Ureter (tissue), 1 donor: ENCODE measurements at places on chromosomes 7 and 10. TPM values are rescaled to one million over a fixed set of nuclear protein-coding genes. Genes with fewer than 3 reads are reported as not detected.

GRCh38 chr7:453597-454306, 65.9 kb downstream of the PDGFA start:
- DNase-seq: no peak

GRCh38 chr7:1569016-1569415, 816 bp downstream of the PSMG3 start:
- DNase-seq: no peak

DNA sequence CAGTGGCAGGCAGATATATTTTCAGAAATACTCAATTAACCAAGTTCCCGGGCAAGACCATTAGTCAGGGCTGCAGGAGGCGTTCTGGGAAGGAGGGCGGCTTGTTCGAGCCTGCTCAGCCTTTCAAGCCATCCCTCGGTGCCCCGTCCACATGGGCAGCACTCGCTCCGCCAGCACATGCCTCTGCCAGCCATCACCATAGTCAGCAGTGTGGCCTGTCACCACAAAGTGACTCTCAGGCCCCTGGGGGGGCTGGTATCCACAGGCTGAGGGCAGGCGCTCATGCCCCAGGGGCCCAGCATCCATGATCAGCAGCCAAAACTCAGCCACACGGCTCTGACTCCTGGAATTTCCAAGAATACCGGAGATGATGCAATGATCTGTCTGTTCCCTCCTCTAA, 81.9 kb downstream of the CHST15 start:
- DNase-seq: no peak

DNA sequence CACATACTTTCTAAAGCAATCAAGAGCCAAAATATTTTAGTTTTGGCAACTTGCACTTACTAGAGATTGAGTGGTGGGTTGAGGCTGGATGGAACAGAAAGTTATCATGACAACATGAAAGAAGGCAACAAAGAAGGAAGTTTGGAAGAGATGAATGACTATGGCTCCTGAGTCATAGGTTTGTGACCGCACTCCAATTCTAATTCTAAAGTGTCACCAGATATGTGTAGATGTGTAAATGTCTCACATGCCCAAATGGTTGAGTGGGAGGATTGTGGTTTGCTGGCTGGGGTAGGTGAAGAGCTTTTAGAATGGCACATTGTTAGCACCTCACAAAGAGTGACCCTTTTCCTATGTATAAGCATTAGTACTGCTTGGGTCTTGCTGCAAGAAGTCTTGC, 20.2 kb downstream of the TAS2R16 start:
- no peak for DNase-seq

GRCh38 chr10:50937230-50937907, 51.9 kb upstream of the A1CF start:
- no peak for DNase-seq

DNA sequence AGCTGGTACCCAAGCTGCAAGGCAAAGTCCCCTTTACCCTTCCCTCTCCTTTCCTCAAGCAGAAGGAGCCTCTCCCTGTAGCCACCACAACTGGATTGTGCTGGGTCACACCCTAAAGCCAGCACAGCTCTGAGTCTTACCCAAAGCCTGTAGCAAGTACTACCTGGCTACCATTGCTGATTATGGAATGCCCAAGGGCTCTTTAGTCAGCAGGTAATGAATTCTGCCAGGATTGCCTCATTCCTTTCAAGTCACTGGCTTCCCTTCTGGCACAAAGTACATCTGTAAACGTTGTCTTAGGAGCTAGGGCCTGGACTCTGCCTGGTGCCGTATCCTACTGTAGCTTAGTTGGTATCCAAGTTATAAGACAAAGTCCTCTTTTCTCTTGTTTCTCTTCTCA, 52.0 kb downstream of the FAS start:
- DNase-seq: no peak

- DNase-seq: no peak
Observed at GRCh38 chr7:100192969-100193368, 15.3 kb downstream of the STAG3 start.

DNA sequence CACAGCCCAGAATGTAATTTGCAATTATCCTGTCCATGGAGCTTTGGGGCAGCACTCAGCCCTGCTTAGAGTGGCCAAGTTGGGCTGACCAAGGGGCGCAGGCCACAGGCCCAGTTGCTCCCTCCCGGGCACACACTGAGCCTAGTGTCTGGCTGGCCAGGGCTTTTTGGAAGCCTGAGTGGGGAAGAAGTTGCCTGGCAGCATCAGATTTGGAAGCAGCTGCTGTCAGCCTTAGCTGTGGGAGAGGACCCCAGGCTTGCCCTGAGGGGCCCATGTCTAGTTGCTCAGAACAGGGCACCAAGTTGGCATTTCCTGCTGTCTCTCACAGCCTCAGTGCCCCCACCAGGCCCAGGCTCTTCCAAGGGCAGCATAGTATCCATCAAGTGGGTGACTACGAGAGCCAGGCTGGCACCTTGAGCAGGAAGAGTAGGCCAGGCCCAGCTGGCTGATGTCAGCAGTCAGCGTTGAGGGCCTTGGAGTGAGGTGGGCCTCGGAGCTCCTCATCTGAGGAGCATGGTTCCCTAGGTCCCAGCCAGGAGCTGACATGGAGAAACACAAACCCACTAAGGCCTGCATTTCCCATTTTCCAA, 14.4 kb downstream of the ANTXRL start:
- no peak for DNase-seq

DNA sequence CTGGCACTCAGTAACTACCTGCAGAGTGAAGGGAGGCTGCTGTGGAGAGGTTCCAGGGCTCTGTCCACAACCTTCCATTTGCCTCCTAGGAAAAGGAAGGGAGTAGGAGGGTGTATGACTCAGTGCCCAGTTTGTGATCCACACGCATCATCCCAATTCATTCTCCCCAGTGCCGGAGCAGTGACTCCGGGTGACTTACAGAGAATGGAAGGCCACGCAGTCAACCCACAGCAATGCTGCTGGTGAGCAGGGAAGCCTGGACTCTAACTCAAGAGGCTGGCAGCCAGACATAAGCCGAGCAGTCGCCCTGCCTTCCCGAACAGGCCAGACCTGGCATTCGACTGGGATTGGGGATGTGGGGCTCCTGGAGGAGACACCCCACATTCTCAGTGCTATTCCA, 139.9 kb downstream of the SH3PXD2A start:
- no peak for DNase-seq

DNA sequence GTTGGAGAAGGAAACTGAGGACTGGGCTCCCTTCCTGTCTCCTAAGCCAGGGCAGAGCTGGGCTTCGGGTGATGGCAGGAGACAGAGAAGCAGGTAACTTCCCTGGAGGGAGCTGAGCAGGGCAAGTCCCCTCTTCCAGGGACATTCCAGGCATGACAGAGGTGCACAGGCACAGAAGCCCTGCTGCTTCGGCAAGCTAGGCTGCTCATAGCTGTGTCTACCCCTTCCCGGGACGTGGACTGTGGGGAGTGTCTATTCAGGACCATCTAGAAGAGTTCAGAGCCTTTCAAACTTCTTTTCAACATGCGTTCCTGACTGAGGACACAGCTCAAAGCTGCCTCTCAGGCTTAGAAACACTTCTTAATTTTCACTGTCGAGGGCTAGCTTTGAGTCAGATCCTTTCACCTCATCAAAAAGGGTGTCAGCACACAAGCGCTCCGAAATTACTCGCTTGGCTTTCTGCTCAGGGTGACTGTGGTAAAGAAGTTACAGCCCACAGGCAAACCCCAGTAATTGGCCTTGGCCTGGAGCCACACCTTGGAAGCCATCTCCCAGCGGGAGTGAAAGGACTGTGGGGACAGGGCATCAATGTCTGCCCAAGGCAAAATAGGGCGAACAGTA, 63.7 kb upstream of the STEAP1B start:
- DNase-seq: no peak

Gene ITIH2
- not detected for total RNA-seq

Gene GRK5
- 16.7 TPM for total RNA-seq
